ENCODE measurements at places on chromosomes 6 and 20.
A peak's percentile ranks its signal among the peaks of the same experiment; 100 is the strongest.

DNA sequence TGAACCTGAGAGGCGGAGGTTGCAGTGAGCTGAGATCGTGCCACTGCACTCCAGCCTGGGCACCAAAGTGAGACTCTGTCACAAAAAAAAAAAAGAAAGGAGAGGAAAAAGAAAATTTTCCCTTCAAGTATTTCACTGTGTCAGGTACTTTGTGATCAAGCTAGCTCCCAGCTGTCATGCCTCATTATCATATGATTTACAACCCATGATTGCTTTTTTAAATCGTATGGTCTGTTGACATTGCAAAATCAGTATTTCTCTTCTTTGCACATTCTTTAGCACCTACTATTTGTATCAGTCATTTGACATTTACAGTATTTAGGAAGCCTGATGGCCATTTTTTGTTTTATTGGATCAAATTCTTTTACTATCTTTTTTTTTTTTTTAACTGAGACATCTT, 22.4 kb downstream of the SASH1 start:
- DNase-seq = no peak

DNA sequence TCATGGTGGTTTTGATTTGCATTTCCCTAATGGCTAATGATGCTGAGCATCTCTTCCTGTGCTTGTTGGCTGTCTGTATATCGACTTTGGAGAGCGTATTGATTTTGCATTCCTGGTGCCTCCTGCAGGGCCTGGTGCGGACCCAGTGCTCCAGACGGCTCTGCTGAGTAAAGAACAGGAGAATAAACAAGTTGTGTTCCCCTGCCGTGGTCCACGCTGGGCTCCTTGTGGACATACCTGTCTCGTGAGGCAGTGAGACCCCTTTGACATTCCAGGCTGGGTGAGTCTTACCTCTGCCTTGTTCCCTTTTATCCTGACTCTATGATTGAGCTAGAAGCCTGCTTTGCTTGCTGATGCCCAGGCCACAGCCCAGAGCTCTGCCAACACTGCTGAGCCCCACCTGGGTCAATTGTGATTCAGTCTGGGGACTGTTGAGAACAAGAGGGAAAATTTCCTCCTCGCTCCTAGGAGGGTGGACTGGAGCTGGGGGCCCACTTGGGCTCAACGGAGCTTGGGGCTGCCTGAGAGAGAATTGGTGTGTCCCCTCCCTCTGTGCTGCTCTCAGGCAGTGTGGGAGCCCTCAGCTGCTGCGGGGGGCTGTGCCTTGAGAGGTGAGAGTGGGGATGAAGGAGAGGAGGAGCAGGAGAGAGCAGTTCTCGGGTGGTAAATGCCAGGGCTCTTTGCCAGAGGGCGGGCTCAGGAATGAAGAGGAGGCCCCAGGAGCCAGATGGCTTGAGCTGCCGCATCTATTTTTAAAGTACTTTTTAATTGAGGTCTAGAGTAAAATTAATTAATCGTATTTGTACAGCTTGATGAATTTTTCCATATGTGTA, 43.7 kb upstream of the PMEPA1 start:
- DNase-seq = no peak

DNA sequence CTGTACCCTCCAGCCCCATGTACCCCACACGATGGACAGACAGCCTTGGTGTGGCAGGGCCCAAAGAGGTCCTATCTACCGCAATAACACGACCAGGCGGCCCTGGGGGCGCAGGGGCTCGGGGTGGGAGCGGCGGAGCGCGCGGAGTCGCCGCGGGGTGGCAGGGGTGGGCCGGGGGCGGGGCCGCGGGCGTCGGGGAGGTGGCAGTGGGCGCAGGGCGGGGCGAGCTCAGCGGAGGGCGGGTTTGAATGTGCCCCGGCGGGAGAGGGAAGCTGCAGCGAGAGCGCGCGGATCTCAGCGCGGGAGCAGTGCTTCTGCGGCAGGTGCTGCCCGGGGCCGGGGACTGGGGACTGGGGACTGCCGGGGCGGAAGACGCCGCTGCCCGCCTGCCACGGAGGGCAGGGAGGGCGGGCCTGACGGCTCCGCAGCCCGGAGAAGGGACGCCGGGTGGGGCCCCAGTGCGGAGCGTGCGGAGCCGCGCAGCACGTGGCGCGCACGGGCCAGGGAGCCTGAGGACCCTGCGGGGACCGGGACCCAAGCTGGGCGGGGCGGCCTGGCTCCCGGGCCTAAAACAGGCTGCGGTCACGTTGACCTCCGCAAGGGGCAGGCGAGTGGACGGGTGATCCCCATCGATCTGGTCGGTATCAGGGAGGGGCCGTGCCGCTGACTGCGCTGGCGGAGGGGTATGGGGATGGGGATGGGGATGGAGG, at the start of gene SLC29A1:
Gene SLC29A1, plus strand, starts transcription at position 277 of the 710 bp plus-strand sequence. CDS start 3,719 bp downstream, outside the sequence.
- DNase-seq = peak; percentile 67

GRCh38 chr6:125142618-125143017, 11.0 kb upstream of the TPD52L1 start:
- DNase-seq = no peak

DNA sequence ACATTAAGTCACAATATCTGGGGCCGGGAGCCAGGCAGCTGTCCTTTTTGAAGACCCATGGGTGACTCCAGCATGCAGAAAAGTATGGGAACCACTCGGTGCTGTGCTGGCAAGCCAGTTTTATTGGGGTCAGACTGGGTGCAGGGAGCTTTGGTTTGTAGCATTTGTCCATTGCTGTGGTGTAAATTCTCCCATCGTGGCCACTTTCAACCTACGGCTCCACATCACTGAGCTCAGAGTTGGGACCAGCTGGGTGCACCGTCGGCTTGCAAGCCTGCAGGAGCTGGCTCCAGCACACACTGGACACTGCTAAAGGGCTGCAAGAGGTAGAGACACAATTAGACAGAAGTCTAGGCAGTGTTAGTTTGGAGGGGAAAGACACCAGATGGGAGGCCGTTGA, 66.9 kb downstream of the SYNJ2 start:
- no peak for DNase-seq

DNA sequence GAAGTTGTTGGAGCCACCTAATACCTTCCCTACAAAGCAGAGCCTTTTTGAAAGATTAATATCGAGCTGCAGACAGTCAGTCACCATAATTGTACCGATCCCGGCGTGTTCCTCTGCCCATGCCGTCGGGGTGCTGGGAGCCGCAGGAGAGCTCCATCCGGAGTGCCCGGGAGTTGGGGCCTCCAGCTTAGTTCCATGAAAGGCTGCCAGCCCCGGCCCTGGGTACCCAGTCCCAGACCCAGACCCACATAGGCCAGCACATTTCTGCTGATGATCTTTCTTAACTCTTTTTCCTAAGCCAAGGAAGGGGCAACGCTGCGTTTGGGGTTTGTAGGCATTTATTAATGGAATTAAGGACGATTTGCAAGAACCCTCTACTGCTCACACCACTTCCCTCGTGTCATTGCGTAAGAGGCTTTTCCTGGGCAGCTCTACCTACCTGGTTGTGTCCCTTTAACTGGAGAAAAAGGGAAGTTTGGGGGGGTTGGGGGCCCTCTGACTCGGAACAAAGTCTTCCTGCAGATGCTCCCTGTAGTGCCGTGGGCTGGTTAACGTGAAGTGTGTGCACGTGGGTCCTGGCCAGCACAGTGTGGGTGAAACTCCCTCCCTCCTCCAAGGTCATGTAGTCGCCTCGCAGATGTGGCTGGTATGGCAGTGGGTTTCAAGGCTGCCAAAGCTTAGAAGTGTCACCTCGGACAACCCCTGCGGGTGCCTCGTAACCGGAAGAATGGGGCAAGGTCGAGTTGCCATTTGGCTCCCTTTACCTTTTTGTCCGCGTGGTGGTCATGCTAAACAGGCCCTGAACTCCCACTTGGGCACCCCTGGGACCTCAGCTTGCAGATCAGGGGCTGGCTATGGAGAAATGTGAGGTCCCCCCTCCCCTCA, 54.3 kb upstream of the APCDD1L start:
- no peak for DNase-seq

- DNase-seq = no peak
Measured at GRCh38 chr6:30542404-30542725, 13.9 kb downstream of the GNL1 start.

DNA sequence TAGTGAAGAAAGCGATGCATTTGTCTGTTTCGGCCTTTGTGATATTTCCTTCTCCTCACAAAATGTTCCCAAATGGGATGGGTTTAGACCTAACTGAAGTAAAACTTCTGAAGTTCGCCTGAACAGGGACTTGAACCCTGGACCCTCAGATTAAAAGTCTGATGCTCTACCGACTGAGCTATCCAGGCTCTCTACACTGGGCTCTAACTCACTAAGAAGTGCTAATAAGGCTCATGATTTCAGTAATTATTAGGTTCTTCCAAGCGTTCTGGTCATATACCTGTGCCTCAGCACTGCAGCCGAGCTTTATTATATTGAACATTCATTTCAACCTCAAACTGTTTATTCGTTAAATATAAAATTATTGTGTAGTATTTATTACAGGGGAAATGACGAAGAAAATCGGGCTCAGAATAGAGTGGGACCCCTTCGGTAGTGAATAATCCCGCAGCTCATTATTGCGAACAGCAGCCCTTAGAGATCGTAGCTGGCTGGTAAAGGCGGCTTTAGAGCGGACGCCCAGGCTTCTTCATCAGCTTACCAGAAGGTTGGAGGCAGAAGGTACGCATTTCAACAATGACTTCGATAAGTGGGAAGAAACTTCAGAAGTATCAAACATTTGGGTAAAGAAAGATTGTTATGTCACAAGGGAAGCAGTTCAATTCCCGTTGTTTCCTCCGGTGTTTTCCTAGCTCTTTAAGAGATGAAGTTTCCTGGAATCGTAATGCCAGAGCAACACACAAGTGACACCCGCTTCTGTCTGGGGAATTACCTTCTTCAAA, 119.0 kb upstream of the ZNF184 start:
- DNase-seq = peak; percentile 23

DNA sequence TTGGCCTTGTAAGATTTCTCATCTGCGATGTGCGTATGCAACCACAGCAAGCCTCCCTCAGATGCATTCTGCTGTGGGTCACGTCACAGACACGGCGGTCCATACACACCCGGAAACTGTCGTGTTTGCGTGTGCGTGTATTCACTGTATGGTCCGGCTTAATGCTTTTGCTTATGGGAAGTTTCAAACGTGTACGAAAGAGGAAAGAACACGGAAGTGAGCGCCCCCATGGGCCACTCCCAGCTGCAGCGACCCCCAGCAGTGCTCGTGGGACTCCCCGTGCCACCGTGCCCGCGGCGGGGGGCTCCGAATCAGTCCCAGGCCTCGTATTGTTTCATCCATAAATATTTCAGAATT, 10.2 kb downstream of the DLL1 start:
- DNase-seq = no peak

GRCh38 chr6:42459888-42460287, 8.2 kb upstream of the TRERF1 start:
- no peak for DNase-seq

DNA sequence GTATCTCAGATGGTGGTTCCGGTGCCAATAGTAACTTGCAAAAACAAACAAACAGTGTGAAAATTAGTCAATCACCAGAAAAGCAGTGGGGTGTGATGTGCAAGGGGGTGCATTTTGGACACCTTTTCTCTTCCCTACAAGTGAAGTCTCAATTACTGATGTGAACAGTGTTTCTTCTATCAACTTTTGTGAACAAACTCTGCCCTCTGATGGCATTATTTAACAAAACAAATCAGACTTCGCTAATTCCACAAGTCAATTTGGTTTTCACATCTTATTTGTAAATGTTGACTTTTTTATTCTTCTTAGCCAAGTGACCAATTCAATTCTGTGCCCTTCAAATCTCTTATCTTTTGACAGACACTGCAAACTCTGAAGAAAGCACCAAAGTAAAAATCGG, 212.2 kb downstream of the UST start:
- no peak for DNase-seq

- DNase-seq = no peak
Measured at GRCh38 chr6:93218096-93218495, 201.3 kb downstream of the EPHA7 start.

- no peak for DNase-seq
Measured at GRCh38 chr6:4664117-4664626, 112.0 kb upstream of the CDYL start.

DNA sequence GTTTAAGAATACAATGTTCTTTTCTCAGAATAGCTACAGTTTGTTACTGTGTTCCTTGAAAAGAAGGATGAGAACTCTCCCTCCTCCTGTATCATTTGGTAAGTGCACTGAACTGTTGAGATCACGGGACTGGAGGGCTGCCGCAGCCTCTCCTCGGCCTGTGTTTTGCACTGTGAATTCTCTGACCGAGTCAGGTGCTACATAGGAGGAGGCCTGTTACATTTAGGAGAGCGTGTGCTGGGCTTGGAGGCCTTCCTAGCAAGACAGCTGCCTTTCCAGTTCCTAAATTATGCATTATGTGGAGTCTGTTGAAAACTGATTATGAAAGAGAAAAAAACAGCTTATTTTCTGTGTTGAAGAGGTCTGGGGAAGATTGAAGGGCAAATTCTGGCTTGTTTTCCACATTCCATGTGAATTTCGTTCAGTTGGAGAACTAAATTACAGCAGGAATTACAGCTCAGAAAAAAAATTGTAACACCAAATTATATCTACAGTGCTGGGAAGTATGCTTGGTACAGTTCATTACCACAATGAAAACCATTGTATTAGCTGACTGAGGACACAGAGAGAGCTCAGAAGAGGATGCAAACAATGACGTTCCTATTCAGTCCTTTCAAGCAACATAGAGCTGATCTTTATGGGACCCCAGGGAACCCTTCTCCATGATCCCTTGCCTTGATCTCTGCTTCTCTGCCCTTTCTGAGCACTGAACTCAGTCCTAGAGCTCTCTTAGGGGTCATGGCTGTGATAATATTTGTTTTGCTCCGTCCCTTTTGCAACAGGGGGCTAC, 2.8 kb downstream of the TMC2 start:
- no peak for DNase-seq

DNA sequence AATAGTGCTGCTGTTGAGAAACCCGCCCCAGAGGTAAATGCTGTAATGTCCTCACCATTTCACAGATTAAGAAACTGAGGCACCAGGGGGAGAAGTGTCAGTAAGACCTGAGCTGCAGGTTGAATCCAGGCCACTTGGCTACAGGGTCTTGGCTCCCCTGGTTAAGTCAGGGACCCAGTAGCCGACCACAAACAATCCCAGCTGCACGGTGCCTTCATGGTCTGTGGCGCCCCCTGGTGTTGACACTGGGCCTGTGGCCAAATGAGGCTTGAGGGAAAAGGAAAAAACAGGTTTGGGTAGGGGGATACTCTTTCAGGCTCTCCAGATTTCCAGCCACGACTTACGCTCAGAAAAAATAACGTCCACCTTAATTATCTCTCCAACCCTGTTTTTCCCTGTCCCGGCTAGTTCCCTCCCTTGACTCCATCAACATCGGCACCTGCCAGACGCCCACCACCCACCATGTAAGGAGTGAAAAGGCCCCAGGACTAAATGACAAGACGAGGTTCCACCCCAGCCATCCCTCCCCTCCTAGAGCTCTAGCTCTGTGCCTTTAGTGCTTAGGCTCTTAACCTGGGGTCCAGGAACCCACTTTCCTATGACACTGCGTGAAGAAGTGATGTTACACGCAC, 47.7 kb upstream of the POLR1H start:
- DNase-seq = no peak

- peak; percentile 46 for DNase-seq
Measured at GRCh38 chr6:113980937-113981554, 10.1 kb upstream of the HDAC2 start.

GRCh38 chr6:44217332-44218143, 812 bp downstream of the MYMX start:
- no peak for DNase-seq
